Panc1 (cell line): ENCODE measurements at places on chromosomes 12 and 14.

DNA sequence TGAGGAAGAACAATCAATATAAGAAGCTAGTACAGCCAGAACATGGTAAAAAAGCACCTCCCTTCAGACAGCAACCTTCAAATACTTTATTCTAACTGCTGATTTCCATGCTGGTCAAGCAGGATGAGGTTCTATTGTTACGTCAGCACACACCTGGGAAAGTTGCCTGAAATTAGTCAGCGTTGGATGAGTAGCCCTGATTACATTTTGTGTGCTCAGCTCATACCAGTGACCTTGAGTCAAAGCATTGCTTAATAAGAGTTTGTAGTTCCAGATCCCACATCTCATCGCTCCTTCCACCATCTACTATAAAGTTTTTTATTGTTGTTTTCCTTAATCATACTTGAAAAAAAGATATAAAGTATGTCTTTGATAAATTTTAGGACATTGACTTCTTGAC is 361.5 kb downstream of the EGLN3 start:
- no peak for DNase-seq

- no peak for DNase-seq
Observed at GRCh38 chr14:34867199-34867598, 8.0 kb downstream of the BAZ1A start.

DNA sequence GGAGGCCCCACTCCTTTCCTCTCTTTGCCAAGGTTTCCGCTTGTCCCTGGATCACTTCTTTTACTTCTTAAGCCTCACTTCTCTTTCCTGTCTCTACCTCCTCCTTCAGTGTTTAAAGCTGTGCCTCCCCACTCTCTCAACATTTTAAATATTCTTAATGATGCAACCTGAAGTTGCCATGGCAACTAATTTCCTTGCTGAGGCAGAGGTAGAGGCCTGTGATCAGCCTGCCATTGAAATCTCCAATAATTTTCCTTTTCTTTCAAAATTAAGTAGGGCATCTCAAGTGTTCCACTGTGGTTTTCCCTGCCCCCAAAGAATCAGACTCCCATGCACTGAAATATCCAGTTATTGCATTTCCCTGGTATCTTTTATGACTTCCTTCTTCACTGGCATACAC is 108.6 kb upstream of the VRK1 start:
- no peak for DNase-seq

- no peak for DNase-seq
Observed at GRCh38 chr14:94171208-94171607, 2.9 kb upstream of the PPP4R4 start.
